ENCODE measurements at places on chromosomes 12 and 14. TPM values are rescaled to one million over a fixed set of nuclear protein-coding genes. Genes with fewer than 3 reads are reported as not detected.

Gene NRXN3
- 1.8 TPM for total RNA-seq

- H3K4me3 ChIP-seq: no peak overlapping the region
- no peaks in the 10 kb centered on the region for H3K4me1 ChIP-seq
- H3K36me3 ChIP-seq: no peaks in the 10 kb centered on the region
- DNase-seq: peak; percentile 41
- no peak overlapping the region for H3K27ac ChIP-seq
Observed at GRCh38 chr14:28707814-28708213, 58.8 kb upstream of the FOXG1 start.

DNA sequence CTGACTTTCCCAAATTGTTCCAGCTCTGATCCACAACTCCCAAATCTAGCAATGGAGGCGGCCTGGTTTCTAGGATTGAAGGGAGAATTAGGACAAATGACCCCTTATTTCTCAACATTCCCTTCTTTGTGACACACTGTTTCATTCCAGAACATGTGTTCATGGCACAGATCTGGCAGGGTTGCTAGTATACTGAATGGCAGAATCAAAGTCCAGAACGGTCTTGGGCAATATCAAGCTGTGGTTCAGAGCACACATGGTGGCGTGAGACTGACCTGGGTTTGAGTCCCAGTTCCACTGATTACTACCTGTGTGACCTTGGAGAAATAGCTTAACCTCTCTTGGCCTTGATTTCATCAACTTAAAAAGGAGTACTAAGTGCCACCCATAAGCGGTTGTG, 152.5 kb downstream of the SAMD4A start:
- no peaks in the 10 kb centered on the region for H3K36me3 ChIP-seq
- no peak overlapping the region for H3K27ac ChIP-seq
- no peak for DNase-seq
- no peaks in the 10 kb centered on the region for H3K27me3 ChIP-seq
- H3K4me1 ChIP-seq: peaks cover 14% of the 10 kb centered on the region

GRCh38 chr12:55847033-55847432, 4.3 kb upstream of the MMP19 start:
- peak overlapping the region; percentile 99 for H3K27ac ChIP-seq
- no peaks in the 10 kb centered on the region for H3K27me3 ChIP-seq
- H3K4me3 ChIP-seq: no peak overlapping the region
- no peak for DNase-seq

- peak overlapping the region; percentile 35 for H3K27ac ChIP-seq
- H3K4me1 ChIP-seq: peaks cover 20% of the 10 kb centered on the region
- no peaks in the 10 kb centered on the region for H3K27me3 ChIP-seq
Observed at GRCh38 chr14:93112891-93113677, 2.6 kb downstream of the ITPK1 start.
